ENCODE measurements at places on chromosomes 3 and 15.

- no peak for DNase-seq
Observed at GRCh38 chr3:194212161-194212844, 76.4 kb downstream of the HES1 start.

DNA sequence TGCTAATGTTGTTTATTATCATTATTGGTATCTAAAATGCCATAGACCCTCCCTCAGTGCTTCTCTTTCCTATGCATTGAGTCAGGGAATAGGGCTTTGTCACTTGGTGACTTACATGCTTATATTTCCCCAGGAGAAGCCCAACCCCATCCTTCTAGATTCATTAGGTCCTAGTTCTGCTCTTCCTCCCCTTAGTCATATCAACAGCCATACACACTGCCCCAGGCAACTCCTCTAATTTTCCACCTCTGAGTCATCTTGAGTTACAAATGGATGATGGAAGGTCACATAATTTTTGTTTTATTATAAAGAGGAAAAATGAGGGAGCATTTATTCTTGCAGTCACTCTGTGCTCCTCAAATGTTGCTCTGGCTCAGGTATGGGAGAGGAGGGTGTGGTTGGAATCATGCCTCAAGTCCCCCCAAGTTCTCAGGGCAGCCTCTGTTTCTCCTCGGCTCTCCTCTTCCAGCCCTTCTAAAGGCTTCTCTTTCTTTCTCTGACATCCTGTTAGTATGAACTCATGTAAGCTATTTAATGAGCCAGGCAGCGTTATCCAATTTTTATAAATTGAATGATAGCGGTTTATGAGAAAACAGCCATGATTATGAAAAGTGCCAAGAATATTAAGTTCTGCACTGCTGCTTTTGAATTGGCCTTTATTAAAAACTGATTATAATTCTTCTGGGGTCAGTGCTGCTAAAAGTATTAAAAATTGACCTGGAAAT is 45.6 kb upstream of the FSTL1 start:
- no peak for DNase-seq

DNA sequence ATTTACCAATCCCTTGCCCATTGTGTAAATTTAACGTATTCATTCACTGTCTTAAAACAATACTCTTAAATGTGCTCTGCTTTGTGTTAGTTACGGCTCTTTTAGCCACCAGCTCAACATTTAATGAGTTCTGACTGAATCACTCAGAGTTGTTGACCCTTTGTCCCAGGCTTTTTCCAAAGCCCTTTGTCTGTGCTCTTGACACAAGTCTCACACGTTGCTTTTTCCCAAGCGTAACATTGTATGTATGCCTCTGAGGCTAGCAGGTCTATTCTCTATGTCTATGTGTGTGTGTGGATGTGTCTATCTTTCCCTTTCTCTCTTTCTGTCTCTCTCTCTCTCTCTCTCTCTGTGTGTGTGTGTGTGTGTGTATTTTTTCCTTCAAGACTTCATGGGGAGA is 435.4 kb upstream of the GOLIM4 start:
- no peak for DNase-seq

GRCh38 chr3:21989341-21990042 is 238.5 kb upstream of the ZNF385D start:
- DNase-seq: no peak

GRCh38 chr3:133745981-133746711 is at the start of gene TF:
Gene TF (plus strand): TSS chr3:133746393. CDS start chr3:133746441, 48 bp downstream.
- DNase-seq: no peak
